Ovary (tissue), 10 donors: ENCODE measurements at places on chromosomes 2 and 18. TPM values are rescaled to one million over a fixed set of nuclear protein-coding genes. Genes with fewer than 3 reads are reported as not detected.

DNA sequence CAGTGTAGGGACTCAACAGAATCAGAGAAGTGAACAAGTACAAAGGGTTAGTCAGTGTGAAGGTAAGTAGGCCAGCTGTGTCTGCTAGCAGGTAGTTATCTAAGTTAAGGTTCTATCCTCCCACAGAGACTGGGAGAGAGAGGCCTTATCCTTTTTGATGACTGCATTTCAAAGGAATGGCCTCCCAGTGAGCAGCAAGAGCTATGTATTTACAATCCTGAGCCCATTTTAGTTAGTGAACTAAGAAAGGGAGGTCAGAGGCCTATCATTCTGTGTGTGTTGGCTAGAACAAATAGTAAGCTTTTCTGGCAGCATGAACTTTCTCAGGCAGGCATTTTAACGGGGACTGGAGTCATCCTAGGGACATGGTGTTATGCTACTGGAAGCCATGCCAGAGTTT lies 182.9 kb downstream of the VWC2L start:
- no peak overlapping the region for H3K4me3 ChIP-seq
- no peaks in the 10 kb centered on the region for H3K4me1 ChIP-seq
- no peak for DNase-seq
- no peak overlapping the region for H3K27ac ChIP-seq
- H3K27me3 ChIP-seq = no peaks in the 10 kb centered on the region

GRCh38 chr2:981258-981657 lies 30.6 kb downstream of the SNTG2 start:
- no peaks in the 10 kb centered on the region for H3K4me1 ChIP-seq
- H3K27me3 ChIP-seq = no peaks in the 10 kb centered on the region
- H3K4me3 ChIP-seq = no peak overlapping the region
- no peak for DNase-seq
- H3K36me3 ChIP-seq = no peaks in the 10 kb centered on the region

GRCh38 chr2:105272176-105272575 lies 30.6 kb downstream of the GPR45 start:
- no peaks in the 10 kb centered on the region for H3K27me3 ChIP-seq
- no peak overlapping the region for H3K4me3 ChIP-seq
- no peak for DNase-seq
- no peaks in the 10 kb centered on the region for H3K4me1 ChIP-seq

DNA sequence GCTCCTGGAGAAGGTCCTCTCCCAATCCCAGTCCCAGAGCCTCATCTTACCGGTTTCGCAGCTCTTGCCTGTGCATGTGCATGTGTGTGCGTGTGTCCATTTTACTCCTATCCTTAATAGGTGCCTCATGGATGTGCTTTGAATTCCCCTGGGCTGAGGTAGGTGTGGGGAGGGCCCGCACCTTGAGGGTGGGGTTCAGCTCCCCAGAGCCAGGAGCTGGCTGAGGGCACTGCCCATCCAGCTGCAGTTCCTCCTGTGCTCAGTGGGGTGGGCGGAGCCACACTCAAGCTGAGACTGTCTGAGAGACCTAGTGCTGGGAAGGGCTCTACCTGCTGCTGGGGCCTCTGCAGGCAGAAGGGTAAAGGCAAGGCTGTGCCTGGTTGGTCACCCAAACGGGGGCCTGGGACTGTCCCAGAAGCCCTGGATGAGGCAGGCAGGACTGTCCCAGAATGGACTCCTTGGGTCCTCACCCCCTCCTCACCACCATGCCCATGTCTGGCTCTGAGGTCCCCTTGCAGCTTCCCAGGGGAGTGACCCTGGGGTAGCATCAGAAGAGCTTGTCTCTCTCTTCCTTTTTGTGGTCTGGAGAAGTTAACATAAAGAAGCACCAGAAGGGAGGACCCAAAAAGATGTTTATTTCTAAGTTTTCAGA lies 8.9 kb downstream of the GDF7 start:
- no peak for DNase-seq
- H3K27ac ChIP-seq = no peak overlapping the region
- peaks cover 5% of the 10 kb centered on the region for H3K27me3 ChIP-seq
- no peak overlapping the region for H3K4me3 ChIP-seq

- H3K4me3 ChIP-seq = no peak overlapping the region
- no peak overlapping the region for H3K27ac ChIP-seq
- peaks cover 3% of the 10 kb centered on the region for H3K4me1 ChIP-seq
- H3K36me3 ChIP-seq = no peaks in the 10 kb centered on the region
- DNase-seq = no peak
- no peaks in the 10 kb centered on the region for H3K27me3 ChIP-seq
Observed at GRCh38 chr2:11071211-11071610, 84.1 kb upstream of the SLC66A3 start.

GRCh38 chr18:72375618-72376017 lies 168.5 kb downstream of the CBLN2 start:
- H3K27me3 ChIP-seq = no peaks in the 10 kb centered on the region
- no peak overlapping the region for H3K4me3 ChIP-seq
- no peak overlapping the region for H3K27ac ChIP-seq
- no peaks in the 10 kb centered on the region for H3K4me1 ChIP-seq
- no peak for DNase-seq

DNA sequence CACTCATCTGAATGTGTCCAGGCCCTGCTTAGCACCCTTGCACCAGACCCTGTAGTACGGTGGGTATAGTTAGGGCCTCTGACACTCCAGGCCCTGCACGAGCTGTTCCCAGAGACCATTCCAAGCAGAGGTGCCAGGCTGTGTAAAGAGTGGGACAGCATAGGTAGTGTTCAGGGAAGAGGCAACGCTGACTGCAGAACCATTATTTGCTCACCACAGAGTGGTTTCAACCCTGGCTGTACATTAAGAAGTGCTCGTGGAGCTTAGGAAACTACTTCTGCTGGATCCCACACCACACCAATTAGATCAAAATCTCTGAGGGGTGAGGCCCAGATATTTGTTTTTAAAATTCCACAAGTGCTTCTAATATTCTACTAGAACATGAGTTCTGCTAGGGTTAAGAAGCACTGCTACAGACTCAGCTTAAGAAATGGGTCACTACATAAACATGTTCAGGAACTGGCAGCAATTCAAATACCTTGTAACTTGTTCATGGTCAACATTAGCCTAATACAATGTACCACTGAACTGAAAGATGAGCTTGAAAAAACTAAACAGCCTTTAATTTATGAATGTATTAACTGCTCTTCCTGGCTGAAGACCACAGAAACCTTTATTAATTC lies 183.0 kb downstream of the MYO5B start:
- H3K27me3 ChIP-seq = no peaks in the 10 kb centered on the region
- H3K4me3 ChIP-seq = no peak overlapping the region
- H3K36me3 ChIP-seq = no peaks in the 10 kb centered on the region
- H3K4me1 ChIP-seq = no peaks in the 10 kb centered on the region
- no peak for DNase-seq

- no peak for DNase-seq
- no peaks in the 10 kb centered on the region for H3K36me3 ChIP-seq
- no peaks in the 10 kb centered on the region for H3K4me1 ChIP-seq
Observed at GRCh38 chr2:41170589-41170988, 718.7 kb upstream of the SLC8A1 start.

DNA sequence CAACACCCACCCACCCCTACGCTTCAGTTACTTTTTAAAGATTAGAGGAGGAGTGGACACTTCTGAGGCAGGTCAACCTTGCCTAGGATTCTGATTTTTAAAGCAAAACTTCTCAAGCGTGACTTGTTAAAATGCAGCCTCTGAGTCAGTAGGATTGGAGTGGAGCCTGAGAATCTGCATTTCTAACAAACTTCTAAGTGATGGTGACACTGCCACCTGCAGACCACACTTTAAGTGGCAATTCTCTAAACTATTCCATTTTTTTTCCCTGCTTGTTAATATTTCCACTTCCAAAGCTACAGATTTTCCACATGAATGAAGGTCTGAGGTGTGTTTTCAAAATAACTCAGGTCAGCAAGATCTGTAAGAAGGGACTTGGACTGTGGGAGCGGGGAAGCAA lies 171.1 kb upstream of the CCDC150 start:
- no peaks in the 10 kb centered on the region for H3K4me1 ChIP-seq
- H3K4me3 ChIP-seq = no peak overlapping the region
- DNase-seq = no peak
- no peaks in the 10 kb centered on the region for H3K27me3 ChIP-seq
- H3K27ac ChIP-seq = no peak overlapping the region
- H3K36me3 ChIP-seq = no peaks in the 10 kb centered on the region

DNA sequence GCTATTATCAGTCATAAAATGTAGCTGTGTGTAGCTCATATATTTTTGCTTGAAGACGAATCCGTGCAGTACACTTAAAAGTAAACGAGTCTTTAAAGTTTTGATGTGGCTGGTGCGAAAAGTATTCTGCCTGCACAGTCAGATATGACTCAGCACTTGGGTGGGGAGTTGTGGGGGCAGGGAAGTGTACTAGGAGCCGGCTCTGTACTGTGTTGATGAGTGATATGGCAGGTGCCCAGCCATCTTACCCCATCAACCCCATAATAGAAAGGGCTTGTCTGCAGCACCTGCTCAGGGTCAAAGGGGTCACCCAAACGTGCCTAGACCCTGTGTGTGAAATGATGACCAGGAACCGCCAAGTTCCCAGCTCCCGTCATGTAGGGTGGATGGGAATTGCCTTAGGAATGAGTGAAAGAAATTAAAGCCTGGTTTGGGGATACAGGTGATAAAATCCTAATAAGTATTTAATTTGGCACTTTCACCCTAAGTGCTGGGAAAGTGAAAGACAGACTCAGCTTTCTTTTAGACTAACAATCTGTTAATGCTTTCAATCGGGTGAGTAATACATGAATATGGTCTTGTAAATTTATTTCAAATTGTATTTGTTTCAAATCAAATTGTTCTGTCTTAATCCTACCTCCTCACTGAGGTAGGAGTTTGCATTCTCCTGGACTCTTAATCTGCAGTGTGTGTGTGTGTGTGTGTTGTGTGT lies 48.0 kb downstream of the BCL2L11 start:
- no peaks in the 10 kb centered on the region for H3K4me1 ChIP-seq
- no peaks in the 10 kb centered on the region for H3K36me3 ChIP-seq
- H3K27me3 ChIP-seq = no peaks in the 10 kb centered on the region

DNA sequence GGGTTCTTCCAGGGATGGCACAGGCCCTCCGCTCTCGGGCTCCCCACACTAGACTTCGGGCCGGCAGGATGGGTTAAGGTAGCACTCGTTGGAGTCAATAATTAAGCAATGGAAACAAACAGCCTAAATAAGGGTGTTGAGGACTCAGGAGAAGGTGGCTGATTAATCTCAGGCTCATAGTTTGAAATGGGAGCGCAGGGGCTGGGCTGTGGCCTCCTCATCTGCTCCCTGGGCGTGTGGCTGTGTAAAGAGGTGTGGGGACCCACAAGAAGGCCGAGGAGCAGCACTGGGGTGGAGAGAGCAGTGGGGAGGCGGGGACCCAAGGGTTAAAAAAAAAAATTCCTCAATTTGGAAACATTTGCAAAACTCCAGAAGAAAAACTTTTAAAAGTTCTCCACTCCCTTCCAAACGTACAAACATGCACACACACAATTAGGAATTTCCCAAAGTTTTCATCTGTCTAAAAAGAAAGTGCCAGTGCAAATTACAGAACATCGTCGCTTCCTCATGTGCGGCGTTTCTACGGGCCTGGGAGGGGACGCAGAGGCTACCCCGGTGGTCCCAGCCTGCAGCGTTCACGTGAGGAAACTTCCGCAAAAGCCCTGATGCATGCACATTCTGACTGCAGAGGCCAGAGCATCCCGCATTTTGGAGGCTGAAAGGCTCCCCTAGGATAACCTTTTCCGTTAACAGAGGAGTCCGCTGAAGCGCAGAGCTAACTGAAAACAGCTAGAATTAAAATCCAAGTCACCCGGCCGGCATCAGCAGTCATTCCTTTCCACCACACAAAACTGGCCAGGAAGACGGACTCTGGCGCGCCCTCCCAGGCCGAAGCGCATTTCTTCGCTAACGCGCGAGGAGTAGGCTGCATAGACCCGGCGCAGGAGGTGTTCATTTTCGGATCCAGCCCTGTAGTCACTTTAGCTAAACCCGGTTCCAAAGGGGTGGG lies 1.0 kb upstream of the TUBB6 start:
- peak; percentile 67 for DNase-seq
- H3K4me3 ChIP-seq = peak overlapping the region; percentile 90
- H3K27ac ChIP-seq = peak overlapping the region; percentile 94
- H3K36me3 ChIP-seq = no peaks in the 10 kb centered on the region

- H3K27ac ChIP-seq = no peak overlapping the region
- H3K36me3 ChIP-seq = no peaks in the 10 kb centered on the region
- no peaks in the 10 kb centered on the region for H3K4me1 ChIP-seq
- no peak overlapping the region for H3K4me3 ChIP-seq
Observed at GRCh38 chr18:46677611-46678010, 20.6 kb upstream of the LOXHD1 start.

DNA sequence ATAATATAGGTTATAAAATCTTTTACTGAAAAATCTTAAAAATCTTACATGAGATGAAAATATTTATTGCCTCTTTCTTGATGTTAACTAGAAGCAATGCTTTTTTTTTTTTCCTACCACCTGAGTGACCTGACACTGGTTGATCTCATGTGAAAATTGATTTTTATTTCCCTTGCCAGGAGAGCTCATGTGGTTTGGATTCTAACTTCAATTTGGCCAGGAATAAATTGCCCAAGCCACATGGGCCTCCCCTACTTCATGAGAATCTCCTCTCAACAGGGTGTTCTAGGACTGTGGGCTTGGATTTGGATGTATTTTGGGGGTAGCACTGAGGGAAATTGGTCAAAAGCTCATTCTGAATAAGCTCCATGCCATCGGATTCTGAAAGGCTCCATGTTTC lies 20.1 kb downstream of the IDH1 start:
- no peak overlapping the region for H3K4me3 ChIP-seq
- no peak for DNase-seq
- H3K4me1 ChIP-seq = no peaks in the 10 kb centered on the region
- no peak overlapping the region for H3K27ac ChIP-seq

DNA sequence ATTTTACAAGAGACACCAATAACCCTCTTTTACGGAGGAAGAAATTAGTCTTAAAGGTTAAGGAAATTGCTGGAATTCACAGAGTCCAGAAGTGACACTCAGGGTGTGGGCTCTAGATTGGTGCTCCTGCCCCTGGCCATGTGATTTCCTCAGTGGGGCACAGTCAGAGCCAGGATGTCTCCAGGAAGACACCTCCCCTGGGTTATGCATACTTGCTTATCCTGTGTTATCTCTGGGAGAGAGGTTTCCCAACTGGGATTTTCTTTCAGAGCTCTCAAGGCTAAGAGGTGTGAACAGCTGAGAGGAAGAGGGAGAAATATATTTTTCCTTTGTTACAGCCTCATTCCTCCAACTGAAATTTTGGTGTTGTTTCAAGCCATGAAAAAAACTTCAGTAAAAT lies 125.6 kb upstream of the CELF4 start:
- no peak overlapping the region for H3K4me3 ChIP-seq
- H3K27ac ChIP-seq = no peak overlapping the region
- H3K4me1 ChIP-seq = no peaks in the 10 kb centered on the region
- DNase-seq = no peak
- no peaks in the 10 kb centered on the region for H3K36me3 ChIP-seq

SCYGR4 gene
- total RNA-seq = not detected

PAX3 gene
- total RNA-seq = not detected

CXCR4 gene
- total RNA-seq = 2.7 TPM

PDCD1 gene
- total RNA-seq = 0.31 TPM

TFCP2L1 gene
- total RNA-seq = not detected

HAAO gene
- total RNA-seq = 29.0 TPM

UNC80 gene
- 0.85 TPM for total RNA-seq

OR6B2 gene
- total RNA-seq = not detected
